ENCODE measurements at places on chromosomes 12 and 14. TPM values are rescaled to one million over a fixed set of nuclear protein-coding genes. Genes with fewer than 3 reads are reported as not detected.
A peak's percentile ranks its signal among the peaks of the same experiment; 100 is the strongest.

GRCh38 chr12:29167445-29167844 is 18.4 kb downstream of the FAR2 start:
- DNase-seq, result no peak

DNA sequence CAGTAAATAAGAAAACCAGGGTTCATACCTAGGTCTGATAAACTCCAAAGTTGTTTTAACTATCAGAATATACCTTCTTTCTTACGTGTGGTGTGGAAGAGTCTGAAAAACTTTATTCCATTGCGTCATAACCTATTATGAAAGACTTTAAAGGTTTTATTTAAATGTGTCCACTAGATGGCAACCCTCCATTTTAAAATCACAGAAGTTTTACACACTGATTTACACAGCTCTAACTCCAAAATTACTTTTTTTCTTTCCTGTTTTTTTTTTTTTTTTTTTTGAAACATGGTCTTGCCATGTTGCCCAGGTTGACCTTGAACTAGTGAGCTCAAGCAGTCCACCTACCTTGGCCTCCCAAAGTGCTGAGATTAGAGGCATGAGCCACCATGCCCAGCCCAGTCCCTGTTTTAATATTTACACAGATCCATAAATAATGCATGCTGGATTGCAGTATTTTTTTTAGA is 17.3 kb upstream of the TMPRSS12 start:
- DNase-seq, result peak; percentile 43

GRCh38 chr12:62635649-62636048 is 169.0 kb downstream of the MON2 start:
- no peak for DNase-seq

DNA sequence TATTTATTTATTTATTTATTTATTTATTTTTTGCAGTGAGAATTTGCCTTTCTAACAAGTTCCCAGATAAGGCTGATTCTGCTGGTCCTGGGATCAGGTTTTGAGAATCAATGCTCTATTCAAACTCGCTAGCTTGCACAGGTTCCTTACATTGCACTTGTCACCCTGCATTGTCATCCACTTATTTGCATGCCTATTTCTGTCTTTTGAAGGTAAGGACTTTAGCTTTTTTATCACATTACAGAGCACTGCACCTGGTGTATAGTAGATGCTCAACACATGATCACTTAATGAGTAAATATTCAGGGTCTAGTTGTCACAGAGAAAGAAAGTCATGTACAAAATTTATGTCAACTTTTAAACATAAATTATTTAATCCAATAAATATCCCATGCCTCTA is 219.7 kb upstream of the BTG1 start:
- DNase-seq, result no peak

DNA sequence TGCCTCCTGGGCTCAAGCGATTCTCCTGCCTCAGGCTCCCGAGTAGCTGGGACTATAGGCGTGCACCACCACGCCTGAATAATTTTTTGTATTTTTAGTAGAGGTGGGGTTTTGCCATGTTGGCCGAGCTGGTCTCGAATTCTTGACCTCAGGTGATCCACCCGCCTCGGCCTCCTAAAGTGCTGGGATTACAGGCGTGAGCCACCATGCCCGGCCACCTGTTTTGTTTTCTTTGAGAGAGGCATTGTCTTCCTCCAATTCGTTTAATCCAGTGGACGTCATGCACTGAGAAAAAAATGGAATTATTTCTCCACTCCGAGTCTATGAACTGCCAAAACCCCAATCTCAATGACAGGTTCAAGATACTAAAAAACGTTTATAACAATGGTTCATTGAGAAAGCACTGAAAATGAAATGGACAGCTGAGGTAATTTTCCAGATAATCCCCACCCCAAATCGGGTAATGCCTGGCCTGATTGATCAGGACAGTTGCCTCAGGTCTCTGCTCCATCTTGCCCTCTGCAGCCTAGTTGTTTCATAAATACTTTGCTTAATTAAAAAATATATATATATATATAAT is 132.7 kb upstream of the PARP11 start:
- no peak for DNase-seq

GRCh38 chr12:123106640-123107359 is 44.1 kb downstream of the PITPNM2 start:
- no peak for DNase-seq

DNA sequence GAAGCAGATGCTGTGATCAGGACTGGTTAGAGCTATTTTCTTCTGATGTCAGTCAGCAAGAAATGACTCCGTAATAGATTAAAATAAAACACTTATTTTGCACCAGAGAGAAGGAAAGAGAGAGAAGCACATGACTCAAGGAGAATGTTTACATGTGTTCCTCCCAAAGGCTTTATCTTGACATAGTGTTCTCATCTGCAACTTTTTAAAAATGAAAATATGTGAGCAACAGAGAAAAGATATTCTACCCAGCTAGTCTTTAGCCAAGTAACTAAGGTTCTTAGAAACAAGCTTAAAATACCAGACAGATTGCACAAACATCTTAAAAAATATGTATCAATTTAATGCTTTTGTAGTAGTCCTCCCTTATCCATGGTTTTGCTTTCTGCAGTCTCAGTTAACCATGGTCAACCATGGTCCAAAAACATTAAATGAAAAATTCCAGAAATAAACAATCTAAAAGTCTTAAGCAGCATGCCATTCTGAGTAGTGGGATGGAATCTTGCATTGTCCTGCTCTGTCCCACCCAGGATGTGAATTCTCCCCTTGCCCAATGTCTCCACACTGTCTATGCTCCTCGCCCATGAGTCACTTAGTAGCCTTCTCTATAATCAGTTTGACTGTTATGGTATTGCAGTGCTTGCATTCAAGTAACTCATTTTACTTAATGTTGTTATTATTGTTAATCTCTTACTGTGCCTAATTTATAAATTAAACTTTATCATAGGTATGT is 9.9 kb downstream of the SERPINA10 start:
- DNase-seq, result no peak

DNA sequence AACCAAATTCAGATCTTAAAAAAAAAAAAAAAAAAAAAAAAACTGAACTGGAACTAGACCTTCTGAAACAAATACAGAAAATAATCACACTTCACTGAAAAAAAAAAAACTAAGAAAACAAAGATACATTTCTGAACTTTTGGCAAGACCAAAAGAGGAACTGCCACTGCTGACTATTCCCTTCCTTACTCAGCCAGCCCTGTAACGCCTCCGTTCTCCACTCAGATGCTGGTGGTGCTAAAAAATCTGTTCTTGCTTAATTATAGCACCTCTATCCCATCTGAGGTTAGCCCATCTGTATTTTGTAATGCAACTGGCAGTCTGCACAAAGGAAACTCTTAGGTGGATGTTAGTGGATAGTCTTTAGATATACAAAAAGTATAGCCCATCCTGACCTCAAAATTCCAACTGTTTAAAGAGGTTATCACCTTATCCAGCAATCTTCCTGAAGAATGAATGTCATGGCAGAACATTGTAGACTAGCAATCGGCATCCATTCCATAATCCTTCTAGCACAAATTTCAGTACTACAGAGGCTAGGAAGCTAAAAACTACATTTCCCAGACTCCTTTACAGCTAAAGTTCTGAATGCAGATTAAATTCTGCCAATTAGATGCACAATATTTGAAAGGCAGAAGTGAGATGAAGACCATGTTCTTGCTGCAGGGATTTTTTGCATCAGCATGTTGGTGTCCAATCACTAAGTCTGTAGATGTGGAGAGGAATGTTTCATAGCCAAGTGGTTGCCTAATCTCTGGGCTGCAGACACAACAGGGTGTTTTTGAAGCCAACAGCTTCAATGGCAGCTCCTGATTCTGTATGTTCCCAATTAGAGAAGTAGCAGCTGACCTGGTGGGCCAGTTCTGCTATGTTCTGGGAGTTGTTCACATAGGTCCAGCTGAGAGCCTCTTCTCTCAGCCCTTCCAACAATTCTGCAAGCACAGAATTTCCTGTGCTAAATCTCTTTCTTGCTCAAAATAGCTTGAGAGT is 5.7 kb downstream of the MAP3K9 start:
- no peak for DNase-seq

- DNase-seq, result no peak
Measured at GRCh38 chr12:2678426-2678825, 116.3 kb upstream of the FKBP4 start.

DNA sequence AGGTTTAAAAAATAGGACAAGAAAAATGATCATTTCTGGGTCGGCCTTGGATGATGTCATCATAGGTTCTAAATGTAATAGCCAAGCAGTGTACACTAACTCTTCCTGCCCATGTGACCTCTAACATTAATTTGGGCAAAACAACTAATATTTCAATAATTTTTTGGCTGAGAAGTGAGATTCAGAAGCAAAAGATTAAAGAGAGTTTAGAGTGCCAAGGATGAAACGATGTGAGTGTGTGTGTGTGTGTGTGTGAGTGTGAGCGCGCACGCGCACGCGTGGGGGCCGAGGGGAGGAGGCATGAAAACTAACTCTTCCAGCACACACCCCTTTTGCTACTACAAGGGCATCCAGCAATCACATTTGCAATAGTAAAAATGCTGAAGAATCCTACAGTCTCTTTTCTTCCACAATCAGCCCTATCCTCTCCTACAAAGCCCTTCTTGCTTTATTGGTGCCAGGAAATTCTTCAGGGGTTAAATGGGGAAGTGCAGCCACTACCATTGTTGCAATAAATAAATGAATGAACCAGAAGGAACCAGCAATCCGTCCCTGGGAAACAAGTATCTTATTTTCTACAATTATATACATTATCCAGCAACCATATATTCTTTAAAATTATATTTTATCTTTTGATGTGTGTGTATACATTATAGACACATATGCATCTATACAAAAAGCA is 52.9 kb downstream of the PEBP1 start:
- no peak for DNase-seq

DNA sequence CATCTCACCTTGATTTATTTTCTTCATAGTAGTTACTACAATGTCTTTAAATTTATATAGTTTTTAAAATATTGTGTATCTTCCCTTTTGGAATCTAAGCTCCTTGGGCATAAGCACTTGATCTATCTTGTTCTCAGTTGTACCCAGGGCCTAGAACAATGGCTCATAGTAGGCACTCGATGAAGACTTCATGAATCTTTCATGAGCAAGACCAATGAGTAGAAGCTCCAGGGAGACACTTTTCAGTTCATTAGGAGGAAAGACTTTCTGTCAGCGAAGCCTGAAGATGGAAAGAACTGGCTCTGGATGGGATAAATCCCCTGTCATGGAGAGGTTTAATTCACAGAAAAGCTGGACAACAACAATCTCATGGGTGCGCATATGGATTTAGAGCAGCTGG is 140.2 kb upstream of the CRY1 start:
- DNase-seq, result no peak

DNA sequence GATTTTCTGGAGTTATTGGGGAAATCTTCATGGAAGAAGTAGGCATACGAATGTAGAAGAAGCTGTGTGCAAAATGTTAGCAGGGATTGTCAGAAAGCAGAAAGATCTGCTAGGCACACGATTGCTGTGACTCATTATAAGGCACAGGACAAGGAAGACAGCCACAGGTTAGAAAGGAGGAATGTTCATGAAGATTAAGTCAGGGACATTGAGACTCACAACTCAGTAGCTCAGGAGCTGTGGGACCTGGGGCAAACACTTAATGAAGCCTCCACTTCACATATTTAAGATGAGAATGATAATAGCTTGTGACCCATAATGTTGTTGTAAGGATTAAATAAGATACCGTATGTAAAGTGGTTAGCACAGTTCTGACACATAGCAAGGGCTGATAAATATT is 26.6 kb upstream of the RTRAF start:
- DNase-seq, result no peak

Gene LTBR
- 61.2 TPM for polyA plus RNA-seq

Gene EDDM3A
- 0.22 TPM for polyA plus RNA-seq

Gene FGFR1OP2
- 71.5 TPM for polyA plus RNA-seq

Gene ITGB7
- 1.4 TPM for polyA plus RNA-seq
